ENCODE measurements at places on chromosomes 11 and 22.

- DNase-seq, result no peak
These were observed 203.7 kb upstream of the SORL1-AS1 start for GRCh38 chr11:121656328-121657090.

DNA sequence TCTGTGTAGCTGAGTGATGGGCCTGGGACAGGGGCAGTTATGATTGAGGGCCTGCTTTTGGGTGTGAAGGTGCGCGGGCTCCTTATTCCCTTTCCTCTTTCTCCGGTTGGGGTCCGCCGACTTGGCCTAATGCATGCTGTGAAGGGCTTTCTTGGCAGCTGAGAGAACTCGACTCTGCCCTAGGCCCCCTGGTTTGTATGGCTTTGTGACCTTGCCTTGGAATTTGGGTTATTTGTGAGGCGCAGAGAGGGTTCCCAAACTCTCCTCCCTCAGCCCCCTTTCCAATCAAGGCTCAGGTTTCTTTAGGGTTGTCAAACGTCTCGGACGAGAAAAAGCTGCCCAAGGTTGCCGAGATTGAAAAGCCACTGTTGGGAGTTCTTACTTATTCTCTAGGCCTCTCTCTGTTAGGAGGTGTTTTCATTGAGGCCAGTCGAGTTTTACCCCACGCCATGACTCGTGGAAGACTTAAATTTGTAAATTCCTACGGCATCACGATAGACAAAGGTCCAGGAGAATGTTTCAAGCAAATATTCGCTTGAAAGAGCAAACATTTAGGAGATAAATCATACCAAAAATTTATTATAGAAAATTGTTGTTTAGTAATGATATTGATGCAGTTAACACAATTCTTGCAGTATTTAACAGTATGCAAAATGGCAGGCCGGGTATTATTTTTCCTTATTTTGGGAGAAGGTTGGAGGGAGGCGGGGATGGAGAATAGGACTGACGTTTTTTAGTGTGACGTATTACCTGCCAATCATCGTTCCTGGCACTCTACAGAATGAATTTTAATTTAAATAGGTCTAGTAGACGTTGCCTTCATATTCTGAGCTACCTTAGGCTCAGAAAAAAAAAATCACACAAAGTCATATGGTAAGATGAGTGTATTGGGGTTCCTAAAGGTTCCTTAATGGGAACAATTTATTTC lies 689 bp downstream of the PDHX start:
- no peak for DNase-seq

DNA sequence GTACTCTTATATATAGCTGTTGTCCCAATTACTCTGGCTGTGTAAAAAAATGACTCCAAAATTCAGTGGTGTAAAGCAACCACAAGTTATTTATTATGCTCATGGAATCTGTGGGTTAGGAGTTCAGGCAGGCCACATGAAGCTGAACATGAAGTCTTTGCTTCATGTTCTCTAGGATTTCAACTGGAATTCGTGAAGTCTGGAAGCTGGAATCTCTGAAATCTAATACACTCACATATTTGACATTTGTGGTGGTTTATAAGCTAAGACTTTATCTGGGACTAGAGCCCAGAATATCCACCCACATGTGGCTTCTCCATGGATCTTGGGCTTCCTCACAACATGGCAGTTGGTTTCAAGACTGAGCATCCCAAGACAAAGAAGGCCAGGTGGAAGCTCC lies 430.6 kb downstream of the MIAT start:
- peak; percentile 89 for DNase-seq

- no peak for DNase-seq
These were observed 4.6 kb downstream of the WT1 start for GRCh38 chr11:32430568-32431381.

GRCh38 chr11:43919852-43920597 lies 22.4 kb upstream of the C11orf96 start:
- DNase-seq, result no peak

GRCh38 chr22:29165321-29166060 lies 40.2 kb upstream of the EMID1 start:
- no peak for DNase-seq

- DNase-seq, result peak; percentile 73
These were observed 103.0 kb downstream of the DBX1 start for GRCh38 chr11:20056950-20057943.

DNA sequence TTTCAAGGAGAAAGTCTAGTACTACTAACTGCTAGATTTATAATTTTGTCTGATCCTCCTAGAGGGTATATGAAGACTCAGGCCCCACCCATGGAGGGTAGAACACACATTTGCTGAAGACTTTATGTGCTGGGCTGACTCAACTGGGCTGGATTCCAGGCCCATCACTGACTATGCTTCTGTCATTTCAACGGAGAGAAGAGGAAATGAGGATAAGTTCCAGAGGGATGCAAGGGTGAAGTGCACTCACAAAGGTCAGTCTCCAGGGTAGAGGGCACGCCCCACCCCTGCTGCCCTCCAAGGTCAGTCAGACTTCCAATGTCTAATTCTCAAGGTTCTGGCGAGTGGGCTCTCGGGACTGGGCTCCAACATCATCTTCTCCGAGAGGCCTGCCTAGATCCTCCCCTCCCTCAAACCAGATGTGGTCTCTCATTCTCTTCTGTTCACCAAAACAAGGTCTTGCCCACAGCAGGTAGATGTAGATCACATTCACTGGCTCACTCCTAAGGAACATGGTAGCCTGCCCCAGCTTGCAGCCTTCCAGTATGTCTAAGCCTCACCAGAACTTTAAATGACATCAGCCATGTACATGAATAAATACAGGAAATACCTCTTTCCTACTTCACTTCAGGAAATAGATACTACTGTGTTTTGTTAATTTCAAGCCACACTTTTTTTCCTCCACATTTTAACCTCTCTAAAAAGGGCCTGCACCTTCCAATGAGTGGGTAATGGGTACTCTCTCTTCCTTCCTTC lies 7.3 kb upstream of the C11orf86 start:
- peak; percentile 93 for DNase-seq

DNA sequence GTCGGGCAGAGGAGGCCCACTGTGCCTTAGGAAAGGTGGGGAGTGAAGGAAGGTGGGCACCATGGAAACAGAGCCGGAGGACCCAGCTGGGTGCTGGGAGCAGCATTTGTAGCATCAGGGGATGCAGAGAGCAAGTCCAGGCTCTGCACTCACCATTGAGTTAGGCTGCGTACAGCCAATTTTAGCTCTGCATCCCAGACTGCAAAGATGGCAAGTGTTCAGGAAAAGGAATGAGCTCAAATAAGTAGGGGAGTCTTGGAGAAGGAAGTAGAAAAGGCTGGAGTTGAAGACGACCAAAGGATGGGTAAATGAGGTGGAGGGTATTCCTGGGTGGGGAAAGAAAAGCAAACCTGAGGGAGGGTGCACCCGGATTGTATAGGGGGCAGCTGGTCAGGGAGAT lies 31.6 kb upstream of the ETS1 start:
- DNase-seq, result no peak

DNA sequence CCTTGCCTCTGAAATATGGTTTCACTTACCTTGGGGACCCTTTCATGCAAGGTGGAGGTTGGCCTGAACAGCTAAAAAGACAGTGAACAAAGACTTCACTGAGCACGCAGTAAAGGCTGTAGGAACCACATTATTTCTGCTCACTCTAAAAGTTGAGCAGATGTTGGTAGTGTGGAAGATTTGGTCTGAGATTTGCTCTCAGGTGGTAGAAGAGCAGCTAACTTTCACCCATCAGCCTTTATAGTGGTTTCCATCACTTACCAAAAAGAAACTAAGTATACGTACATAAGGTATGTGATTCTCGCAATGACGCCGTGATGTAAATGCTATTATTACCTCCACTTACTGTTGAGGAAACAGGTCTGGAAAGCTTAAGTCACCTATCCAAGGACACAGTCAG lies 47.3 kb downstream of the PRR5L start:
- DNase-seq, result no peak

GRCh38 chr11:113627297-113627696 lies 78.8 kb downstream of the TMPRSS5 start:
- DNase-seq, result no peak

DNA sequence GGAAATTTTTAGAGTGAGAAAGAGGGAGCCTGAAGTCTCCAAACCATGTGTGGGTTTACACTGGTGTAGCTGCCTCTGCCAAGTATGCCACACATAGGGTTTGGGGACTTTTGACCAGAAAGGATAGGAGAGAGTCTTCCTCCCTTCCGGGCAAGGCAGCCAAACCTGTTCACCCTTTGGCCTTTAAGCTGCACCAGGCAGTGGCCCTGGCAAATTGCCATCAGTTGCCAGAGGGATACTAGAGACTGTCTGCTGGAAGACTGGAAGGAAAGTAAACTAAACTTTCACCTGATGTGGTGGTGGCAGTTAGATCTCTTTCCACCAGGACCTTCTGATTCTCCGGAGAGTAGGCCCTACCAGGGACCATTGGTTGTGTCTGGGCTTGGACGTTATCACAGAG lies 1263.2 kb downstream of the FAM181B start:
- no peak for DNase-seq

- no peak for DNase-seq
These were observed 274.9 kb upstream of the MPPED2 start for GRCh38 chr11:30861064-30861463.

DNA sequence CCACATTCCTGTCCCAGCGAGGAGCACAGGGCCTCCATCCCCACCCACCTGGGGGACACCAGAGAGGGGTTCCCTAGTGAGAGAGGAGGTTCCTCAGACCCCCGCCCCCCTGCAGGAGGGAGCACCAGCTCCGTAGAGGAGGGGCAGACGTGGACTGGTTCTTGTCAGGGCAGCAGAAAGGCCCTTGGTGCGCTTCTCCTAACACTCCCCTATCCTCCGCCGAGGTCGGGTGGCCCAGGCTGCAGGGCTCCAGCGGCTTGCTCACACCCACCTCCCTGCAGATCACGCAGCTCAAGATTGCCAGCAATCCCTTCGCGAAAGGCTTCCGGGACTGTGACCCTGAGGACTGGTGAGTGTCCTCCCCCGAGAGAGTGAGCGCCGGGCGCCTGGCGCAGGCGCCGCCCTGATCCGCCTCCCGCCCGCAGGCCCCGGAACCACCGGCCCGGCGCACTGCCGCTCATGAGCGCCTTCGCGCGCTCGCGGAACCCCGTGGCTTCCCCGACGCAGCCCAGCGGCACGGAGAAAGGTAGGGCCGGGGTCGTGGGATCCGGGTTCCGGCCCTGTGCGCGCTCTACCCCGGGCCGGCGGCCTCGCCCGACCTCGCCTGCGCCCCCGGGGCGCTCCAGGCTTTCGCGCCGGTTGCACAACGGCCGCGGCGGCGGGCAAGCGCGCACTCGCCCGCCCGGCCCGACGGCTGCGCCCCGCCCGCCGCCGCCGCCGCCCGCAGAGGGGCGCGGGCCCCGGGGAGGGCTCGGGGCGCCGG lies 5.1 kb downstream of the TBX1 start:
- no peak for DNase-seq

DNA sequence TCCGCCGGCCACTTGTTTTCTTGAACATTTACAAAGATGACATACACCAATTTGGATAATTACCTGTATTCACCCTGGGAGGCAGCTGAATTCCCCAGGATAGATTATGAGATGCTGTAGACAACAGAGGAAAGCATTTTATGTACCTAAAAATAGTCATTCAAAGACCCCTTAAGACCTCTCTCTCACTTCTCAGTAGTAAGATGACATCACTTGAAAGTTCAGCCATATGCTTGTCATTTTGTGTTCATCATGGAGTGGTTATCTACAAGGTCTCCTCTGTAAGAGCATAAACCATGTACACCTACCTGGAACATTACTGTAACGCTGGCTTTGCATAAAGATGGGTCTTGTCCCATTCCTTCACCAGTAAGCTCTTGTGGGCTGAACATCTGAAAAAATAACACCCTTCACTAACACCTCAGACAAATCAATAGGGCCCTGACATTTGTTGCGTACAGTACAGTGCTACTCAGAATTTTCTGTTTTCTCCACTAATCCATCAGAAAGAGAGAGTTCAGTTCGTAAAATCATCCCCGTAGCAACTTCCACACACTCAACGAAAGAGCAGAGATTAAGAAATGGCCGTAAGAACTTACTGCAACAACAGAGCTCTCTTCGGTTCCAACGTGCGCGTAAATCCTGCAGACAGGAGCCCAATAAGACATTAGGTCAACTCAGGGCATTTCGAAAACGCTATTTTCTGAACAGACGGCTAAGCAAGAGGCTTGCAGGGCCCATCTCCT lies 15.6 kb upstream of the WDR74 start:
- DNase-seq, result no peak

GRCh38 chr11:122847466-122847865 lies 9.2 kb downstream of the CRTAM start:
- DNase-seq, result no peak

GRCh38 chr22:46007003-46007847 lies 30.3 kb upstream of the WNT7B start:
- peak; percentile 64 for DNase-seq

- no peak for DNase-seq
These were observed 455.4 kb upstream of the CNTN5 start for GRCh38 chr11:98565311-98565710.

DNA sequence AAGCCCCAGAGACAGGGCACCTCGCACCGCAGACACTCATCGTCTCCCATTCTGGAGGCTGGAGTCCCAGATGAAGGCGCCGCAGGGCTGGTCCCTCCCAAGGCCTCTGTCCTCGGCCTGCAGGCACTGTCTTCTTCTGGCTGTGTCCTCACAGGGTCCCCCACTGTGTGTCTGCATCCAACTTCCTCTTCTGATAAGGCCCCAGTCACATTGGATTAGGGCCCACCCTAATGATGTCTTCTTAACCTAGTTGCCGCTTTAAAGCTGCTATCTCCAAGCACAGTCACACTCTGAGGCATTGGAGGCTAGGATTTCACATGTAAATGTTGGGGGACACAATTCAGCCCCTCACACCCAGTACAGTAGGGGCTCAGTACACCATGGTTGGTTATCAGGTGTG lies 48.9 kb downstream of the DHCR7 start:
- no peak for DNase-seq

DNA sequence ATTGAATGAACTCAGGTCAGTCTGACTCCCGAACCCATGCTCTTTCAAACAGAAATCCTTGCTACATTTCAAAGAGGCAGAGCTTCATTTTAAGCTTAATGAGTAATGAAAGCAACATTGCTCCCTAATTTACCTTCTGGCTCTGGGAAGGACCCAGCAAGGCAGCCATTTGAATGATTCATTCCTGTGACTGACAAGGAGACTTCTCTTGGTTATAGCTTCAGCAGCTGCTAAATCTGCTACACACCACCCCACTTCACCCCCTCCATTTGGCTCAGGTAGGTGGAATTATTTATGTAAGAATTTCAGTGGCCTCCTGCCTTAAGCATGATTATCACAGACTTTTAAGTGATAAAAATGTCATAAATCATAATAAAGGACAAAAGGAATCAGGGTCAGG lies 117.7 kb downstream of the KCNC1 start:
- DNase-seq, result no peak

DNA sequence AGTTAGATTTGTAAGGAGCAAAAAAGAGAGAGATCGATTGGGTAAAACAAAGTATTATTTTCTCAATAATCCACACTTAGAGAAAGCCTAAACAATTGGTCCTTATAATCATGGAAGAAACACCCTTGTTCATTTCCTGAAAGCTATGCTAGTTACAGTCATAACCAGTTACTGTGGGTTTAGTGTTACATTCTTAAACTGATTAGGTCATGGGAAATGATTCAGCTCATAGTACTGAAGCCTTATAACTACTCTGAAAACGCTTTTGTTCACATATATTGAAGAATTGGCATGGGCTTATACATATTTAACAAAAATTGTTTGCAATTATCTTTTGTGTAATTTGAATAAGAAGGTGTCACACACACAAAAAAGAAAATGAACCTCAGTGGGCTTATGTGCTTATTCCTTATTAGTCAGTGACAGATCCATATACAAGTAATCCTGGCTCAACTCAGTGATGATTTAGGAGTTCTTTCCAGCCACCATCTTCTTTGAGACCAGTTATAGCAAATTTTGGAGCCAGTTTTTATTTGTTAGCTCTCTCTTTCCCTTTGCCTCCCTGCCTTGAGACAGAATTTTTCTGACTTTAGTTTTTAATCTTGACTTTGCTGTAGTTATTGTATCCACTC lies 198.5 kb upstream of the CTSC start:
- DNase-seq, result peak; percentile 91

All from fibroblast of skin of right quadriceps (primary cell).